ENCODE measurements at places on chromosomes 12 and 14. TPM values are rescaled to one million over a fixed set of nuclear protein-coding genes. Genes with fewer than 3 reads are reported as not detected.

Gene CPNE8
- total RNA-seq, result 0.60 TPM

Gene NCAPD2
- total RNA-seq, result 156 TPM

GRCh38 chr14:81315341-81315740 lies 84.8 kb downstream of the STON2 start:
- no peak for DNase-seq

- no peak for DNase-seq
These were observed 153.6 kb downstream of the PAH start for GRCh38 chr12:102763471-102763870.

DNA sequence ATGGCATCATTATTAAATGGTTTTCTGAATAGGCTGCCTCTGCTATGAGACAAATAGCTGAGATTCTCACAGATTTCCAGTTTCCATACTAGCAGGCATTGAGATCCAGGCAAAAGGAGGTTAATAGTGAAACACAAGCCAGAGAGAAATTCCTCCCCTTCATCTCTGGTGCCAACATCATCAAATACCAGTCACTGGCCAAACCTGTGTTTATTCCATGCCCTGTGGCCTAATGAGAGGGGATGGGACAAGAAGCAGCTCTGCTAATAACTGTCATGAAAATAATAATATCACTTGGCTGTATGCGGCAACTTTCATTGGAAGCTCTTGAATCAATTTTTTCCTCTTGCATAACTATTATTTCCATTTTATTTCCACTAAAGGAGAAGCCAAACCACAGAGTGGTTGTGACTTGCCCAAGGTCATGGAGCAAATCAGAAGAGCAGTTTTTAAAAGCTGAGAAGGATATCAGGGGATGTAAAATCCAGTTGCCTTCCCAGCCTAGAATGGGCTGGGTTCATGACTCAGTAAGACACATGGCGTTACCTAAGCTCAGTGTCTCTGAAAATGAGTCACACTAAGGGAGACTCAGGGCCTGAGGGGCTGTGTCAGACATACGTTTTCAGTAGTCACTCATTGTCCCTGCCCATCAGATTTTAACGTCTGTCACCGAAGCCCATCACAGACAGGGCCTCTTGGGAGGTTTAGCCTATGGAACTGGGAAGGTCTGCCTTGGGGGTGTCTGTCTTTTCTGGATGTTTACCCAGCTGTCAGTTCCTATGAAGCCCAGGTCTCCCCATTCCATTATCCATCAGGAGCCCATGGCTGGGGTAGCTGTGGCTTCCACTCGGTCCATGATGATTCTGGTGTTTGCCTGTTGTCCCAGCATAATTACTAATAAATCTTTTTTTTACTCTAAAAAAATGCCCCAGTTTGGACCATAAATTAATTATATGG lies 208.8 kb upstream of the EEA1 start:
- DNase-seq, result no peak

Gene INHBC
- 0.21 TPM for total RNA-seq

DNA sequence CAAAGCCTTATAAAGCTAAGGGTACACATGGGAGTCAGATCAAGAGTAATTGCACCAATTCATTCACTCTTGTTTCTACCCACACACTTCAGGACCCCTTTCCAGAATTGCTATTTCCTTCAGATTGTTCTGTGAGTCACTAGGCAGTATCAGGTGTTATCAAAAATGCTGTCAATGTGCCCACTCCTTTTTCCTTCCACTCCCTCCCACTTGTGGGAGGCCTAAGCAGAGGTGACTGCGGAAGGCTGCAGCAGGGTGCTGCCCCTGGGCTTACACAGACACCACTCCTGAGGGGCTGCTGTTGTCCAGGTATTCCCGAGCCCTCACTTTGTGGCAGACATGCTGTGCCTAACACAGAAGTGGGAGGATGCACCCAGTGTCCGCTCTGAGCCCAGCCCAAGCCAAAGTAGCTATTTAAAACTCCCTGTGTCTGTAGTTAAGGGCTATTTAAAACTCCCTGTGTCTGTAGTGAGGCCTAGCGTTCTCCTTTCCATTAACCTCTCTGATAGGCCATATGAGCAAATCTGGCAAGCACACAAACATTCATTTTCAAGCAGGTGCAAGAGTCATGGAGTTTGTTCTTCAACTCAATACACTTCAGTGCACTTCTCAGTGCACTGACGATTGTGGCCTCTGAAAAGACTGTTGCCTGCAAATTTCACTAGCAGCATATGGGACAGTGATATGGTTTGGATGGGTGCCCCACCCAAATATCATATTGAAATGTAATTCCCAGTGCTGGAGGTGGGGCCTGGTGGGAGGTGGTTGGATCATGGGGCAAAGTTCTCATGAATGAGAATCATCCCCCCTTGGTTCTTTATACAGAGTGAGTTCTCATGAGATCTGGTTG lies 117.8 kb downstream of the PHLDA1 start:
- peak; percentile 54 for DNase-seq

Gene CCDC177
- 0.07 TPM for total RNA-seq

DNA sequence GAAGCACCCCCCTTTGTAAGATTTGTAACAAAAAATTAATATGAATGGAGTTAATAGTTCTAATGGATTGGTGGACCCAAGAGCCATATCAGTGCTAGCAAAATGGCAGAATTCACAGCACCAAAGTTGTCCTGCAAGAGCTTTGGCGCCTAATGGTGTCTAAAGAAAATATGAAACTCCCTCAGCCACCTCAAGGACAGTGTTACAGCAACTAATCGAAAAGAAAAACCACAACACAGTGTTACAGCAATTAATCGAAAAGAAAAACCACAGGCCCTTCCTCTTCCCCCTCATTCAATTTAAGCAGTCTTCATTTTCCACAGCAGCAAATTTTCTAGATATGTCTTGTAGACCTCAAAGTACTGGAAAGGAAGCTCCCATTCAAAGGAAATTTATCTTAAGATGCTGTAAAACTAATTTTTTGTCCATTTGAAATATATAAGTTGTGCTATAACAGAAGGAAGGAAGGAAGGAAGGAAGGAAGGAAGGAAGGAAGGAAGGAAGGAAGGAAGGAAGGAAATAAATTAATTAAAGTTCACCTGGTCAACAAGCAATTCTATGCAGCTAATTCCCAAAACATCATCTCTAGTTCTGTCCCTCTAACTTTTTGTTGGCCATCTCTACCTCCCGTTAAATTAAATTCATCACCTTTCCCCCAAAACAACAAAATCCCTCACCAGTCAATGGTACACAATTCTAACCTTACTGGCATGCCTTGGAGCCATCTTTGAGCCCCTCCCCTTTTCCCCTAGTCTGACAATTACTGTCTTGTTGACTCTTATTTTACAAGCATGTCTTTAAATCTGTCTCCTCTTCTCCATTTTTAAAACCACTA lies 17.4 kb downstream of the LRP6 start:
- DNase-seq, result no peak

- no peak for DNase-seq
These were observed 444.5 kb upstream of the FAR2 start for GRCh38 chr12:28704477-28705169.

DNA sequence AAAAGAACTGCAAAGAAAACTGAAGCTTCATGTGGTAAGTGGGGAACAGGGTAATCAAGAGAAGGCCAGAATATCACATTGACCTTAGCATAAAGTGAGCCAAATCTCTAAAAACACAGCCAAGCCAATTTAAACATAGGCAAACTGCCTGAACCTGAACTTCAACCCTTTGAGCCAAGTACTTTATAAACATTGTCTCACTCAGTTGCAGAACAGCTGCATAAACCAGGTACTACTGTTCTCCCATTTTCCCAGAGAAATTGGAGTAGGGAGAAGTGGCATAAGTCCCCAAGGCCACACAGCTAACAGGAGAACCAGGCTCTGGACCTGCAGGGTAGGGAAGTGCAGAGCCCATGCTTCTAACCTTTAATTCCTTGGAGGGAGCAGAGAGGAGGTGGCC lies 30.4 kb upstream of the FKBP4 start:
- DNase-seq, result no peak

Gene DBX2
- not detected for total RNA-seq

Gene RAD9B
- 0.21 TPM for total RNA-seq

Gene SLC5A8
- not detected for total RNA-seq

- DNase-seq, result peak; percentile 75
These were observed 200.5 kb upstream of the PRICKLE1 start for GRCh38 chr12:42789808-42790760.

DNA sequence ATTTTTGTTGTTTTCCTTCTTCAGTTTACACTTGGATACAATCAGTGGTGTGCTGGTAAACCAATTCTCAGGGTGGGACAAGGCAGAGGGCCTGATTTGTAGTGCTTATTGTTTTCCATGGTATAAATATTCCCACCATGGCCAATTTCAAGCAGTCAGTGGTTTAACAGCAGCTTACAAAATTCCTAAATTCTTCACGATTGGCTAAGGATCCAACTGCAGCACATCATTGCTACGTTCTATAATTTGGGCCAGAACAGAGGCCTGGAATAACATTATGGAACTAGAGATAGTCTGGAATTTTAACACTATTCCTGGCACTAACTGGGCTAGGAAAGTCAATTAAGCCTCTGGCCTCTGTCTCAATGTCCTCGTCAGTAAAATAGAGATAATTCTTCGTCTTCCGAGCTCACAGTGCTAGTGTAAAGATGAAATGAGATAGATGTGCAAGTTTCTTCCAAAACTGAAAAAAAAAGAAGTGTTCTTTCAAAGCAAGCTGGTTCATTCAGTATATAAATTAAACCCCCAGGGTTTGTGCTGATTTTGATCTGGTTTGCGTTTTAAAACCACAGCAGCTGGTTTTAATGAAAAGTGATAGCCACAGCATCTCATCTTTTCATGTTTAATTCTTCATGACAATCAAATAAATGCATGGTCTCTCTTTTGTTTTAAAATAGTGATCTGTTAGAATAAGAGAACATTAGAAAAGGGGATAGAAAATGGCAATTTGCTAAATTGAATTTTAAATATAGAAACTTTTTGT lies 104.1 kb downstream of the EPS8 start:
- no peak for DNase-seq

DNA sequence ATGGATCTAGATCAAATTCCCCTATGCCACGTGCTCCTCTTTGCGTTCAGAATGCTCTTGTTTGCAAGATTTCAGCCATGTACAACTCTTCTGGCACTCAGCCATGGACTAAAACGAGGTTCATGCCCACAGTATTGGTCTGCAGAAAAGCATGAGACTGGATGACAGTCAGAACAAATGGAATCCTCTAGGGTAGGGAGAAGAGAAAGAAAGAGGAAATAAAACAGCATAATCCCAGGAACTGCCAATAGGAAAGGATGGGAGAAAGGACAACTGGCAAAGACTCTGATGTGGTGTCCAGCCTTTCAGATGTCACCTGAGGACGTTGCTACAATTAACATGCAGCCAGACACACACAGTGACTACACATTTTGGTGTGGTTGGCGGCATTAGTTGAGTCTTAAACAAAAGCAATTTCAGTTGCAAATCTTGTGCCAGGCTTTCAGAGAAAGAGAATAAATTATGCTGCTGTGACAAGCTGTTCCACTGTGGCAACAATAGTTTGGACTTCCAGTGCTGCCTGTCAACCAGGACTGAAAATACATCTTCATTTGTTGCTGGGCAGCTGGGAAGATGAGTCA lies 338.0 kb downstream of the RGS6 start:
- DNase-seq, result no peak

- DNase-seq, result no peak
These were observed 29.6 kb downstream of the NR1H4 start for GRCh38 chr12:100503228-100503628.

- peak; percentile 26 for DNase-seq
These were observed 3.1 kb downstream of the CDH24 start for GRCh38 chr14:23054000-23054811.

Gene CBLN3
- 2.3 TPM for total RNA-seq

Gene TSPAN19
- 0.06 TPM for total RNA-seq

Gene NYNRIN
- total RNA-seq, result 37.2 TPM

- no peak for DNase-seq
These were observed 486.2 kb downstream of the RAD51B start for GRCh38 chr14:68305738-68306137.

DNA sequence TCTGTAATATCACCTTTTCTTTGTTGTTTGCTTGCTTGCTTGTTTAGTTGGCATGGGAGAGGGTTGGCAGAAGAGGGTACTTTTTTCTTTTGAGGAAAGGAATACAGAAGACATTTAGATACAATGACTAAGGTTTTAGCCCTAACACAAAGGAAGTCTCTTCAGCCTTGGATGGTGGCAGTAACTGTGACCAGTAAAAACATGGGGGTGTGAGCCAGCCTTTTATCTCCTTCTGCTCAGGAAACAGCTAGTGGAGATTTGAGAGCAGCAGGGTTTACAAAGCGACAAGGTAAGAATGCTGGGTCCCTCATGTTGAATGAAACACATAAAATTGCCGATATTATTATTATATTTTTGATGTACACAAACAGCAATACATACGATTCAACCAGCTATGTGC lies 40.4 kb downstream of the SLC8A3 start:
- DNase-seq, result no peak

- DNase-seq, result no peak
These were observed 57.6 kb upstream of the STRN3 start for GRCh38 chr14:31083781-31084180.

Data from cardiac muscle cell (in vitro differentiated cells and primary cell).